ENCODE measurements at places on chromosomes 7 and 10.

- no peak for DNase-seq
Measured at GRCh38 chr7:129435414-129435829, 1.2 kb downstream of the STRIP2 start.

DNA sequence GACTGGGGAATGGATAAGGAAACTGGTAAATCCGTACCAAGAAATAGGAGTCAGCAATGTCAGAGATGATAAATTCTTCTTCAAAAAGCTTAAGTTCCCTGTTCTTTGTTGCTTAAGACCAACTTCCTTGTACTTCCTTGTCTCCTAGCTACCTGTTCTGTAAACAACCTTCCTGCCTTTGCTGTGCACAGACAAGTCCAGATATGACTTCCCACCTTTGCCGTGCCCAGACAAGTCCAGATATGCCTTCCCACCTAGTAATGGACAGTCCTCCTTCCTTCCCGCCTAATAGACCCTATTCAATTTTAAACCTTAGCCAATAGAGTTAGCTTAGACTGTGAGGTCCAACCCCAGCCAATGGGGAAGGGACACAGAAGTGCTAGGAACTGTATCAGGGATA, 2.5 kb upstream of the ZNF33A start:
- DNase-seq: no peak

- no peak for DNase-seq
Measured at GRCh38 chr10:14683256-14683655, 91.4 kb downstream of the FAM107B start.

DNA sequence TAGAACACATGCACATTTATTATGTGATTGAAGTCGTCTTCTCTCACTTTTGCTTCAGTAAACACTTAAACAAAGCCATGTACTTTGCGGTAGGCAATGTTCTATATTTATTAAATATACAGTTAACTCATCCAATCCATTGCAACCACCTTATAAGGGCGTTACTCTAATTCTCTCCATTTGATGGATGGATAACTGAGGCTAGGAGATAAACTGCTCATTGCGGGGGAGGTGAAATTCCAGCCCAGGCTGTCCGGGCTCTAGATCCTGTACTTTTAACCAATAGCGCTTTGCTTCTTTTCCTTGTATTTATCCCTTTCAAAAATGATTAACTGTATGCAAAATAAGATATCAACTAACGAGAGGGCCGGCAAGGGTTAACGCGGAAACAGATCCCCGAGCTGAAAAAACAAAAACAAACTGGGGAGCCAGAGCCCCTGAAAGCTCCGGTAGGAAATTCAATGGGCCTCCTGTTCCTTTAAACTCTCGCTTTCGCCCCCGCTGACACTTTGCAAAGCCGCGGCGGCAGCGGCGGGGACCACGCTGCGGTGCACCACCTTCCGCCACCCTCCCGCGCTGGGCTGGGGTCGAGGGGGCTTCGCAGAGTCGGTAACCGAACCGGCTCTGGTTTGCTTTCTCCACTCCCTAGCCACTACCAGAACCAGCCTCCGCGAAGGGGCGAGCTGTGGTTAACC, 1.0 kb upstream of the PLXDC2 start:
- no peak for DNase-seq

DNA sequence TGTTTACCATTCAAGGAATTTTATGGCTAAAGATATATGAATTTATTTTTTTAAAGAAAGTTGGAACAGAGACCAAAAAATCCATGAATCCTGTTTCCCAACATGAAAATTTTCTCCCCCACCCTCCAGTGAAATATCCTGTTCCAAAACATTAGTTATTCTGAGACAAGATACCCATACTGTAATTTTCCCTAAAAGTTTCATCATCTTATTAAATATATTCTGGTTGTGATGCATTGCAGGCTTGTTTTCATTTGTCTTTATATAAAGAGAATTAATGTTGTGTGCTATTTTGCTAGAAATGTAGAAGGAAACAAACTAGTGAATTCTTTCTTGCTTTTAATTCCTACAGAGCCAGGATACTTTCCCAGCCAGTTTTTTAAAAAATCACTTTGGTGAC, 106.6 kb downstream of the EXOC4 start:
- no peak for DNase-seq

- DNase-seq: no peak
Measured at GRCh38 chr10:101354328-101355071, 535 bp downstream of the BTRC start.

GRCh38 chr10:7666253-7667023, at the start of gene ITIH5:
ITIH5 (minus strand) TSS chr10:7666966; CDS start chr10:7666892, 74 bp downstream.
- DNase-seq: no peak

DNA sequence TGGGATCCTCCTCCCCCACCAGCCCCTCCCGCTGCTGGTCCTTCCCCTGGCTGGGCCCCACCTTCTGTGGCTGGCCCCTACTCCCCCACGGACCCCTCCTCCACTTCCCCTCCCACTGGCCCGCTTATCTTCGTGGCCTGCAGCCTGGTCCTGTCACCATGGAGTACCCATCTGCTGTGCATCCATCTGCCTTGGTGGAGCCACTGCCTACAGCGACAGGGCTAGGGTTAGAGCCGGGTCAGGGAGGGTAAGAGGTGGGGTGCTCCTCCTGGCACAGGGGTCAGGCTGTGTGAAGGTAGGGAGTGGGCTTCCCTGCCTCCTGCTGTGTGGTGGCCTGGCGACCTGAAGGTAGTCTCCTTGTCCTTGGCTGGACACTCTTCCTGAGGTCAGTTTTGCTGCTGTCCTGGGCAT, 5.2 kb downstream of the ADCY1 start:
- DNase-seq: no peak

DNA sequence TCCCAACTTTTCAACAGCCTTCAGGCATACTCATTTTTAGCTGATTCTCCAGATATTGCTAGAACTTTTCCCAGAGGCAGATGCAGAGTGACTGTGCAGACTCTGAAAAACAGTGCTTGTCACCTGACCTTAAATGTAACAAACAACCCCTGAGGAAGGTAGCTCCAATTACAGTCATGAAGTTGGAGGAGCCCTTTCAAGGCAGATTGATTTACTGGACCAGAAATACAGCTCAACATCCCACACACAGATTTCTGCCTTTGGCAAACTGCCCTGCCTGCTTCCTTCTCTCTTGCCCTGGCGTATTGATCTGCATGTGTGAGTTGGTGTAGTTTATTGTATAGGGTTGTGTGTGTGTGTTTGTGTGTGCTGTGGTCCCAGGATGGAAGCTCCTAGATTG, 38.5 kb downstream of the PYROXD2 start:
- no peak for DNase-seq

GRCh38 chr7:39838326-39838725, 111.7 kb upstream of the CDK13 start:
- DNase-seq: no peak

DNA sequence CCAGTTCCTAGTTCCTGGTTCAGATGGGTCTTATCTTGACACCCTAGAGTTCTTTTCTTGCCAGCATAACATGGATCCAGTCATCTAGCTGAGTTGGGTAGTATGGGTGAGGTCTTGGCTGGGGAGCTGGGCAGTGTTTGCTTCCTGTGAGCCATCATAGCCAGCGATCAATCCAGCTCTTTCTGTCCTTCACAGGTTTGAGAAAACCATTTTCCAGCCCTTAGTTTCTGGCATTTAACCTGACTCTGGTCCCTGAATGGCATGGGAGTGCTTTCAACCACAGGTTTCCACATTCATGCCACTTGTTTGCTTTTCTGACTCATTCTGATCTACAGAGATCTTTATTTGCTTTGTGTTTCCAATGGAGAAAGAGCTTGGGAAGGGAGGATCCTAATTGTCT, 8.6 kb downstream of the SLC13A1 start:
- DNase-seq: no peak

Data from Panc1 (cell line).